ENCODE measurements at places on chromosomes 6 and 20. TPM values are rescaled to one million over a fixed set of nuclear protein-coding genes. Genes with fewer than 3 reads are reported as not detected.

- no peak for DNase-seq
These were observed 193.3 kb downstream of the PHACTR1 start for GRCh38 chr6:12909833-12910232.

GRCh38 chr6:94289131-94289530 lies 869.8 kb upstream of the EPHA7 start:
- no peak for DNase-seq

- no peak for DNase-seq
These were observed 46.1 kb upstream of the ARFGEF2 start for GRCh38 chr20:48875233-48875913.

- DNase-seq, result no peak
These were observed 1.5 kb downstream of the FAM162B start for GRCh38 chr6:116763906-116764628.

DNA sequence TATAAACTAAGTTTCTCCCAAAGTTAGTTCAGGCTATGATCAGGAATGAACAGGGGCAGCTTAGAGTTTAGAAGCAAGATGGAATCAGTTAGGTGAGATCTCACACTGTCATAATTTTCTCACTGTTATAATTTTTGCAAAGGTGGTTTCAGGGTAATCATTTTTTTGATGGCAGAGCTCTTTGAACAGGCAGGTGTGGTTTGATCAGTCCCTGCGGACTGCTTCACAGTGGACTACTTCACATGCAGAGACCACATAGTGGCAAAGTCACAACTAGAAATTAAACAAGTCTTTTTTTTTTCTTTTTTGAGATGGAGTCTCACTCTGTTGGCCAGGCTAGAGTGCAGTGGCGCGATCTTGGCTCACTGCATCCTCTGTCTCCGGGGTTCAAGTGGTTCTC lies 6.8 kb downstream of the MAS1 start:
- no peak for DNase-seq

DNA sequence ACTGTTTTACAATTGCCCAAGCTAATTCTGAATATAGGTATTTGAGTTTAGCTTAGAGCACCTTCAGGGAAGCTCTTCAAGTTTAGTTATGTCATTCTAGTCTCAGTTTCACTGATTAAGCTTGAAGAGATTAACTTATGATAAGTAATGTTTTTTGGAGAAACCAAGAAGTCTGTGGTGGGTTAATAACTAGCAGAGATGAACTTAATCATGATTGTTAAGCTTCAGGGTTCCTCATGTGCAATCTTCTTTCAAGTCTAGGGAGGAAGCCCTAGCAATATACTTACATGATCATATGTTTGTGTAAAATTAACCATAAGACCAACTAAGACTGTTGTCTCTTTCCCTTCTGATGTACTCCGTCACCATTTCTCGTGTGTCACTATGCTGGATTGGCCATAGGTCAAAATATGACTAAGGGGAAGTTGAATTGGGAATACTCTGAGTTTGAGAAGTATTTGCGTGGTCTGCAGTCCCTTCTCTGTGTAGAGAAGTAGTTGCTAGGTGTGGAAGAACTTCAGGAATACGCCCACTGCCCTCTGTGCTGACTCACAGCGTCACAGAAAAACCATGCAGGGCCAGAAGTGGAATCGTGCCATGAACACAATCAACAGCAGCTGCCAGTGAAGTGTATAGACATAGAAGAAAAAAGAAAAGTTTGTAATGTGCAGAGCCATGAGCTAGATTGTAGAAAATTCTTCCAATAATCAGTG lies 88.3 kb downstream of the SH3BGRL2 start:
- no peak for DNase-seq

Gene SNAP25
- total RNA-seq, result not detected

GRCh38 chr6:10421158-10421920 lies 6.5 kb upstream of the TFAP2A start:
- DNase-seq, result no peak

All from left lobe of liver (tissue), 2 donors.